Stimulated activated CD4-positive, alpha-beta T cell treated with anti-CD3 and anti-CD28 coated beads, Interleukin-1b, Interleukin-23, amount 100 ng/mL, for 24 hours (primary cell): ENCODE measurements at places on chromosomes 12 and 14.

GRCh38 chr12:98750511-98750910 is 105.4 kb downstream of the APAF1 start:
- no peak for DNase-seq

GRCh38 chr12:110937104-110937641 is 16.8 kb upstream of the MYL2 start:
- peak; percentile 35 for DNase-seq

DNA sequence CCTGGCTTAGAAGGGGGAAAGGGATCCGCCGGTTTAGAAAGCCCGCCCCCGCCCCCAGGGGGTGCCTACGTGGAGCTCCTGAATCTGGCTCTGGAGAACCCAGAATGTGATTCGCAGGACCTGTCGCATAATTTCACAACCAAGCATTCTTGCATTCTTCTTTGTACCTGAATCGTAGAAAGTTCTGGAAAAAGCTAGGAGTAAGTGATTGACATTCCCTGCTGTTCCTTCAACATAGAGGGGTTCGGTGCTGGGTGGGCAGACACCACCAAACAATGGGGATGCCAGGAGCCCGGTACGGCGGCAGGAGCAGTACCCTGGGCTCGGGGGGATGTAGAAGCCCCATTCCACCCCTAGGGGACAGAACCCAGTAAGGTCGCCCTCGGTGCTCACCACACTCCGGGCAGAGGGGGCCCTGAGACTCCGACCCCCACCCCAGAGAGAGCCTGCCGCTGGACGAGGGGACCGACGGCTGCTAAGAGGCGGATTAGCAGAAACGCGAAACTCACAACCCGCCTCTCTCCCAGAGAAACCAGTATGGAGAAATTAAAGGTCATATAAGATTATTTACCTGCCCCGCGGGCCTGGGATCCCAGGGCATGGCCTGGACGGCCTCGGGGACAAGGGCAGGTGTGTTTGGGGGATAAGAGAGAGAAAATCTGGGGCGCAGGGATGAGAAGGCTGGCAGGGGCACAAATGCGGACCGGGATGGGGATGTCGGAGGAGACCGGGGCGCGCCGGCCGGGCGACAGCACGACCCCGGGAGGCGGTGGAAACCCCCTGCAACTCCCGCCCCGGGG is 520 bp downstream of the CSRP2 start:
- DNase-seq: no peak

GRCh38 chr14:55125403-55125802 is 3.6 kb upstream of the LGALS3 start:
- DNase-seq: no peak

- DNase-seq: no peak
Observed at GRCh38 chr12:73421832-73422231, 1115.8 kb upstream of the ATXN7L3B start.

DNA sequence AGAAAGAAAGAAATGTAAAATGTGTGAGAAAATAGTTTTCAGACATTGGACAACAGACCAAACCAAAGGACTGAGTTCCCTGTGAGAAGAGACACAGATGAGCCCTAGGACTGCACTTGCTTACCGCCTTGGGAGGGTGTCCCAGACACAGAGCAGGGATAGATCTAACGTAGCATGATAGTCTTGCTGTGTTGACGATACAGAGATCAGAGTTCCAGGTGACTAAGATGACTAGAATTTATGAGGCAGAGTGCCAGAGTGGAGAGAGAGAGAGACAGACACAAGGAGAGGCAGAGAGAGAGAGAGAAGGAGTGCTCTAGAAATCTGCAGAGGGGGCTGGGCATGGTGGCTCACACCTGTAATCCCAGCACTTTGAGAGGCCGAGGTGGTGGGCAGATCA is 148.2 kb upstream of the LMNTD1 start:
- no peak for DNase-seq

- DNase-seq: no peak
Observed at GRCh38 chr12:32272465-32272864, 126.9 kb upstream of the FGD4 start.
